CD4-positive, alpha-beta T cell treated with Interleukin-12 subunit alpha and Interleukin-12 subunit beta, for 1 hour (primary cell): ENCODE measurements at places on chromosomes 2 and 18.

DNA sequence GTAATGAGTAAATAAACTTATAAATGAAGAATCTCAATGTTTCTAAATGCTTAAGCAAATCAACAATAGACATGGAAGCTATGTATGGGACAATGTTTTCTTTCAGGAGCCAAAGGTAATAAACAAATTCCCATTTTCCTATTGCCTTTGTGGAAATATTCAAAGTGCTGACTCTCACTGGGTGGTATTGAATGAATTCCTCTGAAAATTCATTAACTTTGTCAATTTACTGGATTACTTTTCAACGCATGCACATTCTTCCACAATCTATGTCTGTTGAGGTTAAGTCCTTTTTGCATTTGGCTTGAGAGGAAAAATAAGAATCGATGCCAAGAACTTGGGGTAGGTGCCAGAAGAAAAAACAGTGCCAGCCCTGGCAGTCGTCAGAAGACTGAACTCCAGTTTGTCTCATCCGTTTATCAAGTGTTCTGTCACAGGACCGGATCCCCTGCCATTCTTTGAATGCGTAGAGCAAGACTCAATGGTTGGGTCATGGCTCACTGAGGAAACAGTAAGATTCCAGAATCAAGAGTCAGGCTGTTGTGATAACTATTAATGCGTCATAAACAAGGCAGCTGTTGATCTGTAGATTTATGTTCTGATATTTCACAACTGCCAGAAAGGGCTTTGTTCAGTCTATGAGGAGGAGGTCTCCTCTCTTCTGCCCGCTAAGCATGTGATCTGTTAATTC, 133.3 kb downstream of the GFPT1 start:
- no peak for DNase-seq

DNA sequence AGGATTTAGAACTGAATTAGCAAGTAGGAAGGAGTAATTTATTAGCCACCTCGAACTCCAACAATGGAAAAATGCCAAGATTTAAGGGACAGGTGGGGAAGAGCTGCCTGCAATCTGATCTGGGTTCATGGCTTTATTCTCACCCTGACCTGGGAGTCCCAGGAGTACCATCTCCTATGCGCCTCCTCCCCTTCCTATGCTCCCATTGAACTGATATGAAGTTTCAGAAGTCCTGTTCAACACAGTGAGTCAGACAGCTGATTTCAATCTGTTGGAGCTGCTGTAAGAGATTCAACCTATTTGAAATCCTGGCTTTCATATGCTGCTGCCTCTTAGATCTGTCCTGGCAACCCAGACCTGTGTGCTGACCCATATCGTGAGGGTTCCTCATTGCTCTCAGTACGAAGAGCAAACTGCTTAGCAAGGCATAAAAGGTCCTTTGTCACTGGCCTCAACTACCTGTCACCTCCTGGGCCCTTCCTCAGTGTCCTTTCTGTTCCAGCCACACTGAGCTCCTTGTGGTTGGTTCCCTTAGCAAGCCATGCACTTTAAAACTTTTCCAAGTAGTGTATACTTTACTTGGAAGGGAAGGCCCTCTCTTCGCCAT, 15.9 kb upstream of the CD28 start:
- no peak for DNase-seq

GRCh38 chr2:150528861-150529801, 41.7 kb upstream of the RND3 start:
- DNase-seq, result no peak

DNA sequence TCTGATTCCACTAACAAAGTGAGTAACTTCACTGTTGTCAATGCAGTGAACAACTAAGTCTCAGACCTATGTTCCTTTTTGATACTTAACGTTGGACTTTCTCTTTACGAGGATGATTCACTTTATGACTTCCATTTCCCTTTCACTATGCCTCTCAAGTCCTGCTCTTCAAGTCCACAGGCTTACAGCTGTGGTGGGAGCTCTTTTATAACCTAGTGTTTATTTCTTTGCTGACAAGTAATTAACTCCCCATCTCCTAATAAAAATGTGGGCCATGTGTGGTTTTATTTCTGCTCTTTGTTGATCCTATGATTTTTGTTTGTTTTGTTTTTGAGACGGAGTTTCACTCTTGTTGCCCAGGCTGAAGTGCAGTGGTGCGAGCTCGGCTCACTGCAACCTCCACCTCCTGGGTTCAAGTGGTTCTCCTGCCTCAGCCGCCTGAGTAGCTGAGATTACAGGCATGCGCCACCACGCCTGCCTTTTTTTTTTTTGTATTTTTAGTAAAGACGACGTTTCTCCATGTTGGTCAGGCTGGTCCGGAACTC, 142.1 kb downstream of the USP34 start:
- DNase-seq, result peak; percentile 1

GRCh38 chr18:48020337-48021250, 90.1 kb upstream of the SMAD2 start:
- DNase-seq, result no peak

DNA sequence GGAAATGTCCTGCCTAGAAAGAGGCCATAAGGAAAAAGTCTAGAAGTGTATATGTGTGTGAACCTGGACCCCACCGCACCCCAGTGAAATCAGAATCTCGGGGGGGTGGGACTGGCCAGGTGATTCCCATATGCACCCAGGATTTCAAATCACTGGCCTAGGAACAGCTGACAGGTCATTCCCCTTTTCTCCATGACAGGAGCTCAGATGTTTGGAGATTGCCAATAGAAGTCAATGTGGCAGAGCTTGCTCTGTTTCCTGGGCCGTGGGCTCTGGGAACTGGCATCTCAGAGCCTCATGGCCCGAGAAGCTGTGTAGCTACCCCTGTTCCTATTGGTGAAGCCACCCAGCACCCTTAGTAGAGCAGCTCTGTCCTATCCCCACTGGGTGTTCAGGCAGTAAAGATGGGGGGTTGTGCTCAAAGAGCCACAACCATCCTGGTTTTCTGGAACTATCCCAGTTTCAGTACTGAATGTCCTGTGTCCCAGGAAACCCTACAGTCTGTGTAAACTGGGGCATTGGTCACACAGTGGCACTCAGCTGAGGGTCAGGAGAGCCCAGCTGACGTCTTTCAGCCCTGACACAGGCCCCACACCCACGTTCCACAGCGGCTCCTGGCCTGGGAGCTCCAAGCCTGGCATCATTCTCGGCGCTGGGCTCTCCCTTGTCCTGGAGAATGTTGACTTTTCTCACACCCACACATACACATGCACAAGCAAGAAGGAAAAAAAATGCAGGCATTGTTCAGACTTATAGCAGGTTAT, 18.9 kb downstream of the GNLY start:
- no peak for DNase-seq

GRCh38 chr2:18519914-18520450, 40.5 kb downstream of the RDH14 start:
- DNase-seq, result no peak

GRCh38 chr18:5646739-5647138, 102.9 kb upstream of the EPB41L3 start:
- no peak for DNase-seq

DNA sequence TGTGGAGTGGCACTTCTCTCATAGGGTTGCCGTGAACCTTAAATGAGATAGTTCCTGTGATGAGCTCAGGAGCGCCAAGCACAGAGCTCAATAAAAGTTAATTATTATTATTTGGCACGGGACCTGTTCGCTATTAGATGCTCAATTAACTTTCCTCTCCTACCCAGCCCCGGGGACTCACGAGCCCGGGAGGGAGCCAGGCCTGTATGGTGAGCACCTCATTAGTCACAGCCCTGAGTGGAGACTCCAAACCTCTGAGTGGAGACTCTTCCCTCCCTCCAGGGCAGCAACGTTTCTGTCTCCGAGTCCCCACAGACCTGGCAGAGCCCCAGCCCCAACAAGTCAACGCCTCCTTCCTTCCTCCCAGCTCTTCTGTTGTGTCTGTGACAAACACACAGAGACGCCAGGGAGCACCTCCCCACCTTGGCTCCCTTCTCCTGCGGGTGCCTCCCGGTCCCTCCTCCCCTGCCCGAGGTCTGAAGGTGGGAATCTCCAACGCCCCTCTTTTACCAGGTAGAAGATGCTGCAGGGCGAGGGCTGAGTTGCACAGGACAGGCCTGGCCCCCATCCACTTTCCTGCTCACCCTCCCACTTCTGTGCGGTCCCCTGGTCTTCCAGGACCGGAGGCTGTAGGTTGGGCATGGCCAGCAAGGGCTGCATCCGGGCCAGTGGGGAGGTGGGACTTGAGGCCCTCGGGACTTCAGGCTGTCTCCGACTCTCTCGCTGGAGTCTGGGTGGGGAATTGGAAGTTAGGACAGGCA, 52.7 kb upstream of the ODC1 start:
- DNase-seq, result no peak

- DNase-seq, result no peak
Observed at GRCh38 chr2:3483986-3484960, 35.1 kb downstream of the ADI1 start.

GRCh38 chr18:5424903-5425664, 118.7 kb downstream of the EPB41L3 start:
- DNase-seq, result peak; percentile 31

- no peak for DNase-seq
Observed at GRCh38 chr2:165610591-165611029, 141.1 kb downstream of the CSRNP3 start.

DNA sequence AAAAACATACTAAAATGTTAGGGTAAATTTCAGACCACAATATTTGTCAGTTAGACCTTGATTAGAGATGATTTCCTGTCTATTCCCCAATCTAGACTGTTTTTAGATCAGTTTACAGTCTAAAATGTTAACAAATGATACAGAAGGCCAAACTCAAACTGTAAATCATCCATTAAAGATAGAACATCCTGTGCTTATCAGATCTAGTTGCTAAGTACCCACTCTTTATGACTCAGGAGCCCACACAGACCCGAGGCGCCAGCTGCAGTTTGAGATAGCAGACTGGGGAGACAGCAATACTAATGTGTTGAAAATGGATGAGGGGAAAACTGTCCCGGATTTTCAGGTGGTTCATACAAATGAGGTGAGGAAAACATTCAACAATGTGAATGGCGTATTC, 113.3 kb downstream of the SCG2 start:
- no peak for DNase-seq

DNA sequence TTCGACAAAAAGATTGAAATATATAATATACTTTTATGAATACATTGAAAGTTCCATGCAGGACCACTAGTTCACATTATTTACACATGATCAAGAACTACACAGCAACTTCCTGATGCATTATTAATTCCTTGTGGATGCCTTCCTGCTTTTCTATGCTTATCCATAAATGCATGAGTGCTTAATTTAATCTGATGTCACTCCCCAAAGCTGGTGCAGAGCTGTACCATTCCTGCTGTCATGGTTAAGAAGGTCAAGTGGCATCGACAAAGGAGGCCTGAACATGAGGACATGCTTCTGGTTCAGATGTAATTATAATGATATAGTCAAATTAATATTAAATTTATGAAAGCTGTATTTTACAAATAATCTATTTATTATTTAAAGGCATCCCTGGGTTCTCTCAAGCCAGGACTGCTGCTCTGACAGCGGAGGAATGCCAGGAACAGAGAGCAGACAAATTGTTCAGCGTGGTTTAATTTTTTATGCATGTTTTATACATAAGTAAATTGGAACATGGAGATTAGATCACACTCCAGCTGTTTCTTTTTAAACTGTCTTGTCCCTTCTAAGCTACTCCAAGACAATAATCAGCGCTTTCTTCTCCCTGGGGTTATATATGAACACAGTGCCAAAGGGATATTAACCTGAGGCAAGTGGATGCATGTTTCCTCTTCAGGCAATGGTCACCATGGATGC, 307.3 kb upstream of the CNTNAP5 start:
- DNase-seq, result no peak

DNA sequence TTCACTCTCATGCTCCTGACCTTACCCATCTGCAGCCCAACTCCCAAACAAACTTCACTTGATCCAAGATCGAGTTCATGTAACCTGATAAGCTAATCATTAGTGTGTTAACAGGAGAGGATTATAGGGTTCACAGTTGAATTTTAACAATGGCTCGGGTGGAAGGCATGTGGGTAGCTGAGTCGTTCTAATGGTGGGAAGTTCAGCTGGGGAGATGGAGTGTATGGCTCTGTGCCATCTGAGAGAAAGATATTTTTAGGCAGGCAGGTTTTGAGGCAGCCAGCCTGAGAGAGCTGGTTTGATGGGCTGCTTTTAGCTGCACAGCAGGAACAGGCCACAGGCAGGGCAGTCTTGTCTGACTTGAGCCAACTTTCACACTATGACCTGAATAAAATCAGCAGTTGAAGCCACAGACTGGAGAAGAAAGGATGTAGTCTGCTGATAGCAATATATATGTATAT, 17.7 kb upstream of the NFE2L2 start:
- no peak for DNase-seq

GRCh38 chr2:184936761-184937160, 338.4 kb downstream of the ZNF804A start:
- DNase-seq, result no peak

- peak; percentile 65 for DNase-seq
Observed at GRCh38 chr2:70133491-70134322, 46.4 kb downstream of the PCBP1 start.

- DNase-seq, result peak; percentile 9
Observed at GRCh38 chr2:187475499-187476248, 27.6 kb upstream of the CALCRL start.

GRCh38 chr18:13642440-13642827, 83.9 kb downstream of the FAM210A start:
- DNase-seq, result no peak

DNA sequence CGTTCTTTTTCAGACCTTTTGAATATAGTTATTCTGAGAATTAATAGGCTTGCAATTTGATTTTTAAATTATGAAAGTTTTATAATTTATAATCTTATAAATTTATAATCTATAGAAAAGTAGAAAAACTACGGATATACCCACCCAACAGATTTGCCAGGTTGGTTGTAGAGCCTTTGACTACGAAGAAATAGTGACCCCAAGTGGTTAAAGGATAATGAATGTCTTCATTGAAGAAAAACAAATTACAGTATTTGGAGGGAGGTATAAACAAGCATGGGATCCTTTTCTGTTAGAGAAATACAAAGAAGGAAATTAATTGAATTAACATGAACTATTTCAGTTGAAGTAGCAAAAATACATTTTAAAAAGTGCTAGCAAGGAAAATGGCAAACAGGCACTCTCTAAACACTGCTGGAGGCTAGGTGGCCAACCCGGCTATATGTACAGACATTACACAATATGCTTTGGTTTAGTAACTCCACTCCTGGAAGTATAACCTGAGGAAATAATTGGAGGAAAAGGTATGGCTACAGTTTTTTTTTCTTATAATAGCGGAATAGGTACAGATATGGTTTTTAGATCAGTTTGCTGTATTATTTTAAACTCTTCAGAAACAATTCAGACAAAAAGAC, 110.9 kb downstream of the MIB1 start:
- peak; percentile 5 for DNase-seq

- no peak for DNase-seq
Observed at GRCh38 chr2:19762959-19763605, 138.7 kb downstream of the TTC32 start.

DNA sequence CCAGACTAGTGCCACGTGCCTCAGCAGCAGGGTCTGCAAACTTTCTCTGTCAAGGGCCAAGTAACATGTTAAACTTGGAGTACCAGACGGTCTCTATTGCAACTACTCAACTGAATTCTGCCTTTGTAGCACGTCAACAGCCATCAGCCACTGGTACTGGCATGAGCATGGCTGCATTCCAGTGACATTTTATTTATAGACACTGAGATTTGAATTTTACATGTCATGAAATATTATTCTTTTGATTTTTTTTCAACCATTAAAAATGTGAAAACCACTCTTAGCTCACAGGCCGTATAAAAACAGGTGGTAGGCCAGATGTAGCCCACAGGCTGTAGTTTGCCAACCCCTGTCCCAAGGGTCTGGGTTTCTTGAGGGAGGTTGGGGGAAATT, 199.7 kb downstream of the TPGS2 start:
- no peak for DNase-seq
